ENCODE measurements at places on chromosomes 1 and 21.

GRCh38 chr1:30933874-30934252 lies 25.3 kb upstream of the SDC3 start:
- DNase-seq = no peak

DNA sequence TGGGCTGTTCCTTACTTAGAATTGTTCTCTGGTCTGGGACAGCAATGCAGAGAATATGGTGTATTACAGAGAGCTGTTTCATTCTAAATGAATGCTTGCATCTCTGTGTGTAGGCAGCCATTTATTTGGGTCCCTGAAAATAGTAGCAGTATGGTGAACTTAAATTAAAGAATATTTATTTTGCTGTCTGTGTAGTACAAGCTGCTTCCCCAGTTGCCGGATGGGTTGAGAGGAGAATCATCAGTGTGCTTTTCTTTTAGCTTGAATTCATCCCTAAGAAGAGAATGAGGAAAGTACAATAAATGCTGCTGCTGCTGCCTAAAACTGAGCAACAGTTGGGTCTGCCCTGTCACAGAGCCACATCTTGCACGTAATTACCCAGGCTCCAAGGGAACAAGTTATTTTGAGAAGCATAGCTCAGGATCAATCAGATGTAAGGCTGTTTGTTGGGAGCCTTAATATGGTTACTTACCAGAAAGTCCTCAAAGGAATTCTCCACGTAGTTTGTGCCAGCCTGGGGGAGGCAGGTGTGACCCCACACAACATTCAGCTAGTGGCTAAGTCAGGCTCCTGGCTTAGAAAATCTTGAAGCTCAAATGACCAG lies 16.6 kb downstream of the ACTN2 start:
- DNase-seq = no peak

DNA sequence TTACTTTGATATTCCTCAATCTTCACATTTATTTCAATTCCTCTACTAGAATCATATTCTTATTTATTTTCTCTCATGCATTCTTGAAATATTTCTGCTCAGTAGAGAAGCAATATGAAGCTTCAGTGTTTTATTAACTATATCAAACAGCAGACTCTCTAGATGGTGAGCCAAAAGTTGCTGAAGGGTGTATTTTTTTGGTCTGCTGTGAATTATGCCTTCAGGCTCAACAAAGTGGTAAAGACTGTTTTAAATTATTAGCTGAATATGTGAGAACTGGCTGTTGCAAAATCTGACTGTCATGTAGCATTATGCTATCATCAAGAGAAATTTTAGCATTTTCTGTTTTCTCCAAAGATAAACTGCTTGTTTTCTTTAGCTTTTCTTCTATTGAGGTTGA lies 24.9 kb upstream of the CDC42BPA start:
- no peak for DNase-seq

GRCh38 chr1:87028576-87028975 lies 114.1 kb downstream of the HS2ST1 start:
- DNase-seq = no peak

DNA sequence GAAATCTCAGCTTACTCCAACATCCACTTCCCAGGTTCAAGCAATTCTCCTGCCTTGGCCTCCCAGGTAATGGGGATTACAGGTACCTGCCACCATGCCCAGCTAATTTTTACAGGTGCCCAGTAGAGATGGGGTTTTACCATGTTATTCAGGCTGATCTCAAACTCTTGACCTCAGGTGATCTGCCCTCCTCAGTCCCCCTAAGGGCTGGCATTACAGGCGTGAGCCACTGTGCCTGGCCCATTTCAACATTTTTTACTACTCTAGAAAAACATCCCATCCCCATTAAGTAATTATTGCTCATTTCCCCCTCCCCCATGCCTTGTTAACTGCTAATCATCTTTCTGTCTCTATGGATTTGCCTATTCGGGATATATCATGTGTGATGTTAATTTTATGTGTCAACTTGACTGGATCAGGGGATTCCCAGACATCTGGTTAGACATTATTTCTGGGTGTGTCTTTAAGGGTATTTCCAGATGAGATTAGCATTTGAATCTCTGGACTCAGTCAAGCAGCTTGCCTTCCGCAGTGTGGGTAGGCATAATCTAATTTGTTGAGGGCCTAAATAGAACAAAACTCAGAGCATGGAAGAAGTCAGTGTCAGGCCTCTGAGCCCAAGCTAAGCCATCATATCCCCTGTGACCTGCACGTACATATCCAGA lies 33.0 kb upstream of the ZBTB8B start:
- DNase-seq = no peak

- DNase-seq = no peak
These were observed 104.5 kb upstream of the HNRNPU start for GRCh38 chr1:244968881-244969280.

DNA sequence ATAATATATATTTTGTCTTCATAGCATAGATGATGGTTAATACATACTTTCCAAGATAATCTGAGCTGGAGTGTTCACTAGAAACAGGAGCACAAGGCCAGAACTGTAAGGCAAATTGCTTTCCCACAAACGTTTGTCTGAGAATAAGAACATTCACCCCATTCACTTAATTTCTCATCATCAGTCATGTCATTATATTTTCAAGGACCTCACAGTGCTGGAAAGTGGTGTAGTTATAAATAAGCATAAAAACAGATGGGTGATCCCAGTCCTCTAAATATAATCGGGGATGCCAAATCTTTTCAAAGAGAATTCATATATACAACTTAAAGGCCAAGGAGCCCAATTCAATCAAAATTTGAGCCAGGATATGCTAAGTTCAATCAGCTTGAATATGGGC lies 8.4 kb downstream of the PRRX1 start:
- no peak for DNase-seq

DNA sequence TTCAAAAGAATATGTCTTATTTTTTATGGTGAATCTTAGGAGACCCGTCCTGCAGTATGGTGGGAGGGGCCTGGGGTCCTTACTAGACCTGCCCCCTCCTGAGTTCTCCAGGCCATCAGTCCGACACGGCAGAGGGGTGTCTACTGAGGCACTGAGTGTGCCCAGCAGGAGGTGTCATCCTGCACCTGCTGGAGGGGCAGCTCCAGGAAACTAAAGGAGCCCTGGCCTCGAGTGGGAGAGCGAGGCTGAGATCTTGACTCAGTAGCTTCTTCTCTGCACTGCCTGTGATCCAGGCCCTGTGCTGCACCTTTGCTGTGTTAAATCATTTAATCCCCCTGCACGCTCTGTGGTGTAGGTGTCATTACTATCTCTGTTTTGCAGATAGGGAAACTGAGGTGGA lies 587.7 kb downstream of the PTPRU start:
- no peak for DNase-seq

- DNase-seq = no peak
These were observed 40.4 kb downstream of the CASZ1 start for GRCh38 chr1:10755970-10756521.

DNA sequence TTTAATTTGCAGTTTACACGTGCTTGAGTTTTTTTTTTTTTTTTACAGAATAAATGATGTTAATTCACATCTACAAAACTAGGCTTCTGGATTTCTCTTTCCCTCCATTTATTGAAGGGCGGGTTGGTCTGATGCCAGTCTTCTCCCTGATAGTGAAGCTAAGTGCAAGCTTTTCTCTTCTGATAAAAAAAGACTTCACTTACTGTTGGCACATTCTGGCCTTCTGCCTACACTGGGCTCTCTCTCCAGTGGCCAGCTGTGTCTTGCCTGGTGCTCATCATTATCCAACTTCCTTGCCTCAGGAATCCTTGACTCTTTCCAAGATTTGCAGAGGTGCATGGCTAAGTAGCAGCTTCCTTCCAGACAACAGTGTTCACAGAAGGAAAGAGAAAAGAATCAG lies 7.6 kb upstream of the RAP1A start:
- DNase-seq = no peak

DNA sequence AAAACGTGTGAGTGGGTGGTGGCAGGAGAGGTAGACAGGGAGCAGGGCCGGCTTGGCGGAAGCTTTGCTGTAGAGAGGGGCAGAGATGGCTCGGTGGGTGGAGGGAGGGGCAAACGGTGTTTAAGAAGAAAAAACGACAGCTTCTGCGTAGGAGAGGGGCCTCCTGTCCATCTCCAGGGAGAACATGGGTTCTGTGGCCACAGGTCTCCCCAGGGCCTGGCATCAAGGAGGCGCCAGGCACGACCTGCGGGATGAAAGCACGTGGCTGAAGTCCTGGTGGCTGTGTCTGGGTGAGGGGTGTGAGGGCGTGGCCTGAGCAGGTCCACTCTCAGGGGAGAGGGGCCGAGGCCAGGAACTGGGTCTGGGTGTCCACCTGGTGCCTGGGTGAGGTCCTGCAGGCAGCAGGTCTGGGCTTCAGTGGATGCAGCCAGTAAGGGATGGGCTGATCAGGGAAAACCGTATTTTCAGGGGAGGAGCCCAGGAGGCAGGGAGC lies 940 bp upstream of the PRKCZ start:
- no peak for DNase-seq

DNA sequence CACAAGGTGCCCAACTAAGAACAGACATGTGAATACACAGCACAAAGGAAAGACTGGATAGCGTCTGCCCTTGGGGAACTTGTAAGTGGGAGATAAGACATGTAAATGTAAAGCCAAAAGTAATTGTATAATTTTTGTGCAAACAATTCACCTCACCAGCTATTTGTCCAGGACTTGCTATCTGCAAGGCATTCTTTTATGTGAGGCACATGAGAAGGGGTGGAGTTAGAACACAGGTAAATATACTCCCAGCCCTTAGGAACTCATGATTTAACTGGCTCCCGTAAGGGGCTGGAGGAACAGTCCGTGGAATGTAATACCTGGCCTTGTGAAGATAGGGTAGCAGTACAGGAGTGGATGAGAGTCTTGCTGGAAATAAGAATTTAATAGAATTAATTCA lies 61.3 kb downstream of the CDK18 start:
- no peak for DNase-seq

DNA sequence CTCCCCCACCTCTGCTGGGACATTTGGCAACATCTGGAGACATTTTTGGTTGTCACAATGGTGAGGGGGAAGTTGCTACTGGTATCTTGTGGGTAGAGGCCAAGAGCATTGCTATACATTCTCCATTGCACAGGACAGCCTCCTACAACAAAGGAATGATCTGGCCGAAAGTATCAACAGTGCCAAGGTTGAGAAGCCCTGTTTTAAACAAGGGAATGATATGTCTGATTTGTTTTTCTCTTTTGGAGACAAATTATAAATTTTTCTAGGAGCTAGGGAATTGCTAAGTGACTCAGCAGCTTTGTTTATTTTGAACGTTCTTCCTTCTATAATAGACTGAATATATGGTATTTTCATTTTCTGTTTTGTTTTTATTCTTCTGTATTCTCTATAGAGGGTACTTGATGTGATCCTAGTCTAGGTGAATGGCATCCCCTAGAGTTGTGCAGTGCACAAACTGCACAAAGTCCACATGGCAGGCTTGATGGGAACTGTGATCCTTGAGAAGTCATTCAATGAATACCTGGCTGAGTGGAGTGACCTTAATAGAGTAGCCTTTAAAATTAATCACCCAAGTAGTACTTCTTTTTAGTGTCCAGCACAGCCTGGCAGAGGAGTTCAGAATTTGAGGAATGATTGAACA lies 288.6 kb upstream of the USP24 start:
- DNase-seq = no peak

DNA sequence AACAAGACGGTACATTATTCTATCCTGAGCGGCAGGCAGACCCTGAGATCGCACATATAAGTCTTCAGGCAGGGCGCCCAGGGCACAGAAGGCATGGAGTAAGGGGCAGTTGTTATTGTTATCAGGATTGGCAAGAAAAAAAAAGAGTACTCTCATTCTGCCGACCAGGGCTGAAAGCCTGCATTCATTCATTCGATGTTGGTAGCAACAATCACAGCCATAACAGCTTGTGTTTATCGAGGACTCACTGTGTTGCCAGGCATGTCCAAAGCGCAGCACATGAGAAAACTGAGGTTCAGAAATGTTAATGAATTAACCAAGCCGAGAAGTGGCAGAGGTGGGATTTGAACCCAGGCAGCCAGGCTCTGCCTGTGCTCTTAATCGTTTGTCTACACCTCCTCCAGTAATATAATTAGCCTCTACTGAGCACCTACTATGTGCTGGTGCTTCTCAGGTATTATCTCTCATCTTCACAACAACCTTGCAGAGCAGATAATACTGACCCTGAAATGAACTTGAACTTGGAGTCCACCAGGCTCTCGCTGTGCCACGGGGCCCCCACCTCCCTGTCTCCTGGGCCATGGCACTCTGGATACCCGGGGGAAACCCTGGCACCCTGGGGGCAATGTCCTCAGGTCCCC lies 56.2 kb downstream of the TAS1R2 start:
- no peak for DNase-seq

DNA sequence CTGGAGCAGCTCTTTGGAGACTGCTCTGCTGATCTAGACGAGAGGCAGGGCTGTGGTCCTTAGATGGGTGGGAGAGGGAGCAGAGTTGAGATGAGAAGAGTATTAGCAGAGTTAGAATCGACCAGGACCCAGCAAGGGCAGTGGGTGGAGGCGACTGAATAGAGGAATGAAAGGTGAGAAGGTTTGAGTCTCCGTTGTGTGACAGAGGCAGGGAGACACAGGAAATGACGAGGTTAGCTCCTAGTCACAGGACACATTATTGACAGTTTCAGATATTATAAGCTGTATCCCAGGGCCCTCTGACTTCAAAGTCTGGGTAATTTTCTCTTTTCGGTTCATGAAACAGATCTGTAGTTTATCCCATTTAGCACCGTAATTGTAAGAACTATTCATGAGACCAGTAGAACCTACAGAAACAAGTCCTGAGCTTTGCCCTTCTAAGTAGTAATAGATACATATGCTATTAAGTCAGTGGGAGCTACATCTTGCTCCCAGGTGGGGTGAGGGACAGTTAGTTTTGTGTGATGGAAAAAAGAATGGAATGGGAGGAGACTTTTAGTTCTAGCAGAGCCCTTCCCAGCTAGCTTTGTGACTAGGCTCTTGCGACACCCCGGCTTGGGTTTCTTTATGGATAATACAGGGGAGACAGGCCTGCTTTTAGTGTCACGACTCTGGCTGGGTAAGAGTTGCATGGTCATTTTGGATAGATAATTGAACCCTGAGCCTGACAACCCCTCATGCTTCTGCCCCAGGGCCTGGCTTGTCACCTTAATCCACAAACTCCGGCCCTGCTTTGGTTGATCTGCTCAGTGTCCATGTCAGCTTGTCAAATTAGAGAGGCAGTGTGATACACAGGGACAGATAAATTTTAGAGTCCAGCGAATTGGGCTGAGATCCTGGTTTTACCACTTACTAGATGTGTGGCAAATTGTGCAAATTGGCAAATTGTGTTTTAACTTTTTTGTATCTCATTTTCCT lies 70.2 kb downstream of the UCK2 start:
- DNase-seq = no peak

DNA sequence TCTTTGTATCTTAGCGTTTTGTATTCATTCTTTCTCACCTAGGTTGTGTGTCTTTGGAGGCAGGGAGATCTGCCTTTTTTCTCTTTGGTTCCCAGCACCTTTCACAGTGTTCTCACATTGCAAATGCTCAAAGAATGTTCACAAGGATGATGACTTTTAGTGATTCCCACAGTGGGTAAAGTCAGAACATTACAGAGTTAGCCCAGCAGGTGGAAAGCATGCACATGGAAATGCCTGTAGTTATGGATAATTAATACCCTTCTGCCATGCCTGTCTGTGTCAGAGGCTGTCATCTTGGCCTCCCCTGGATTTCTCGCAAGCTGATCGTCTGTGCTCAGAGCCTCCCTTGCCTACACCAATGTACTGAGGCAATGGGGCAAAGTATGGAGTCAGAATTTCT lies 458.9 kb downstream of the LMO4 start:
- DNase-seq = no peak
